ENCODE measurements at places on chromosomes 5 and 9. TPM values are rescaled to one million over a fixed set of nuclear protein-coding genes. Genes with fewer than 3 reads are reported as not detected.
A peak's percentile ranks its signal among the peaks of the same experiment; 100 is the strongest.

KCNIP1 gene
- total RNA-seq = not detected

GRCh38 chr5:117327511-117327910 is 752.9 kb upstream of the SEMA6A start:
- no peak for DNase-seq

QSOX2 gene
- 4.7 TPM for total RNA-seq

- no peak for DNase-seq
These were observed 39.3 kb upstream of the CDH12 start for GRCh38 chr5:22892441-22892840.

PCDHA12 gene
- 0.08 TPM for total RNA-seq

RECK gene
- 2.0 TPM for total RNA-seq

SPINK13 gene
- total RNA-seq = not detected

SLC34A1 gene
- 3.0 TPM for total RNA-seq

- DNase-seq = no peak
These were observed 39.5 kb downstream of the RASGEF1C start for GRCh38 chr5:180169248-180170105.

DNA sequence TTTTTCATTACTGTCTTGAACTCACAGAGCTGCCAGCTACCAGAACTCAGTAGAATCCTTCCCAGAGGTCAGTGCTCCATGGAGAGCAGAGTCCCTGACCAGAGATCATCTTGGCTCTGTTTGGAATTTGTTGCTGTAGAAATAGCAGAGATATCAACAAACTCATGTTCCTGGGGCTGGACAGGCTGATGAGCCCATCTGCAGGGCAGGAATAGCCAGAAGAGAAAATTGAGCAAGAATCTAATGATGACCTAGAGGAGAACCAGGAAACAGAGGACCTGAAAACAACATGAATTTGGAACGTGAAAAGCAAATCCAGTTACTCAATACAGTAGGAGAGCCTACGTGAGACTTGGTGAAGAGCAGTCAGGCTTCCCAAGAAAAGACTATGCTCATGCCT is 437.8 kb downstream of the PLK2 start:
- no peak for DNase-seq

DNA sequence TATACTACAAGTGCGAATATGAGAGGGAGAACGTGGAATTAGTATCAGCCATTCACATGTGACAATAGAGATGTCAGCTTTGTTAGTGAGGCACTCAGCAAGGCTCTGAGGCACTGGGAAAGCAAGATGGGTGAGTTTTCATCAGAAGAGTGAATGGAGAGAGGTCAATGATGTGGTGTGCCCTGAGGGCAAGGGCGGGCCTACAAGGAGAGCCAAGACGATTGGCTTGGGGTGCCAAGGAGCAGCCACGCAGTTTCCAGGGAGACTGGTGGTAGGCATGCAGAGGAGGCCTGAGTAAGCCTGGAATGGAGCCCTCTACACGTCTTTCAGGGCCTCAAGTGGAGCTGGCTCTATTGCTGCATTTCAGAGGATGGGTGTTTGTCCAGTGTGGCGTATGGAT is 24.7 kb downstream of the BTF3 start:
- DNase-seq = no peak

- no peak for DNase-seq
These were observed 26.9 kb downstream of the COL15A1 start for GRCh38 chr9:98970532-98971041.

DNA sequence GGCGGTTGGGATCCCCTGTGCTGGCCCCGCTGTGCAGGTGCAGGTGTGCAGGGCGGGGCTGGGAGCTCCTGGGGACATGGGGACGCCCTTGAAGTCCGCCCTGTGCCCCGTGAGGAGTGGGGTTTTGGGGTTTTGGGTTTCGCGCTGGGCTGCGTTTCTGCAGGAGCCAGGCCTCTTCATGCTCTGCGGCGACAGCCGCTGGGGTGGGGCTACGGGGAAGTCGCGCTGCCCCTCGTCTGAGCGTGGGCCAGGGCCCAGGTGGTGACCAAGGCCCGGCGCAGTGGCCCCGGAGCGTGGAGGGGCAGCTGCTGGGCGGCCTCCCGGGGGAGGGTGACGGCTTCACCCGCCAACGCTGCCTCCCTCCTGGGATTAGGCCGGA is 47.8 kb upstream of the IRX4 start:
- DNase-seq = no peak

- no peak for DNase-seq
These were observed 27.9 kb upstream of the SLC6A3 start for GRCh38 chr5:1472964-1473628.

SLC4A9 gene
- 0.10 TPM for total RNA-seq

- DNase-seq = no peak
These were observed 152.9 kb upstream of the PITX1 start for GRCh38 chr5:135186662-135187522.

- DNase-seq = peak; percentile 8
These were observed 23.1 kb downstream of the FSTL4 start for GRCh38 chr5:133589286-133589685.

- DNase-seq = no peak
These were observed 584.4 kb upstream of the ACO1 start for GRCh38 chr9:31799953-31800609.

- no peak for DNase-seq
These were observed 100.0 kb downstream of the PSD2 start for GRCh38 chr5:139895647-139896046.

- DNase-seq = no peak
These were observed 194.2 kb downstream of the CDK5RAP2 start for GRCh38 chr9:120385606-120386389.

AKNA gene
- 7.3 TPM for total RNA-seq

GRCh38 chr5:39473156-39473775 is 48.5 kb upstream of the DAB2 start:
- no peak for DNase-seq

DNA sequence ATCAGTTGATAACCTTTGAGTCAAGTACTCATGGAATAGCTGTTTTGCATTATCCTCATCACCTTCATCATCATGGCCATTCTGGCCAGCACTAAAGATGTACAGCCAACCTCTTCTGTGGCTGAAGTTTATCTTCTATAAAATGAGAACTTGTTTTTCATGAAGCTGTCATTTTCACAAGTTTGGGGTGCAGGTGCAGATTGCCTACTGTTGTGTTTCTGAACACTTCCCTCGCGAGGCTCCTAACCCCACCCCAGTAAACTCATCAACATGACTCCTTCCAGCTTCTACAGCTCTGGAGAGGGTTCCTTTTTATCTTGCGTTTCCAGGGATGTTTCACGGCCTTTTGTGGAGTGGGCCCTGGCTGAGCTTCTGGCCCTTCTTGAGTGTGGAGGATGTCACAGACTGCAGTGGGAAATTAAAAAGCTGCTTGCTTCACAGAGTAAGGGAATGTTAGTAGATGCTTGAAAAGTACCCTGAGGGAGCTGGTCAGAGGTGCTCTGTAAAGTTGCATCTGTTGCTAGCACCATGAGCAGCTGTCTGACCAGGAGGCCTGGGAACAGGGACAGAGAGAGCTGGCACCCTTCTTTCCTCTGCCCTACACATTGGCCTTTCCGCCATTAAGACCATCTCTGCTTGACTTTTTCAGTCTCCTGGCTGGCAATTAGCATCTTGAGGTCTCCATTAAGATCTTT is 24.9 kb downstream of the SYK start:
- no peak for DNase-seq

- DNase-seq = no peak
These were observed 44.7 kb downstream of the CCL28 start for GRCh38 chr5:43367453-43367852.

SPINK6 gene
- total RNA-seq = not detected

OMD gene
- total RNA-seq = 0.13 TPM

SLC31A1 gene
- 74.9 TPM for total RNA-seq

LCN2 gene
- 2.7 TPM for total RNA-seq

- DNase-seq = no peak
These were observed 2.9 kb downstream of the STK10 start for GRCh38 chr5:172185096-172185461.

- DNase-seq = peak; percentile 95
These were observed 62.5 kb downstream of the NFIB start for GRCh38 chr9:14251154-14252071.

- DNase-seq = no peak
These were observed 318.0 kb upstream of the PUM3 start for GRCh38 chr9:3161912-3162311.

DNA sequence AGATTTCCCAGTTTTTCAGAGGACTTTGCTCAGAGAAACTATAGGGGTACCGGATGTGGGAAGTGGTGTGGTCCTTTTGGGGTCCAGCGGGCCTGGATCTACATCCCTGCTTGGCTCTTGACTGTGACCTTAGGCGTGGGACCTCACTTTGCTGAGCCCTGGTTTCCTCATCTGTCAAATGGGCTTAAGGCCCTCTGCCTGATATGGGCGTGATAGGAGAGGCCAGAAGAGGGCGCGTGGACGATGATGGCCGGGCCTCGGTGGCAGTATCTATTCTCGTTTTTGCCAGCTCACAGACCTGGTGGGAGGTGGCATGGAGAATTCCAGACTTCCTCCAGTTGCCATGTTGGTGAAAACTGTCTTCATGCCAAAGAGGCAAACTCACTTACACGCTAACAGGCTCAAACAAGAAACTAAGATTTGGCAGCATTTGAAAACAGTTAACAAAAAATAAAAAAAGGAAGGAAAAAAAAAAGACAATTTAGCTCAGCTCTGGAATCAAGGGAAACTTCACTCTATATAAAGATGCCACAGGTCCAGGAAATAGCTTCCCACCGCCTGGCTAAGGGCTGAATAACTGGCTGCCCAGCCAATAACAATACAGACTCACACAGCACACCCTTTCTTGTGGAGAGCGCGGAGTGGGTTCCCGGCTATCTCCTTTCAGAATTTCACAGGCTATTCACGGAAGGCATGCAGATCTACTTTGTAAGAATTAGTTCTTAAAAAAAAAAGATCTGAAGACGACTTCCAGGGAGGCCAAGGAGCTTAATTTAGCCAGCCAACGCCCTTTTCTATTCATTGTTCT is 1.7 kb downstream of the SH3PXD2B start:
- DNase-seq = no peak

DNA sequence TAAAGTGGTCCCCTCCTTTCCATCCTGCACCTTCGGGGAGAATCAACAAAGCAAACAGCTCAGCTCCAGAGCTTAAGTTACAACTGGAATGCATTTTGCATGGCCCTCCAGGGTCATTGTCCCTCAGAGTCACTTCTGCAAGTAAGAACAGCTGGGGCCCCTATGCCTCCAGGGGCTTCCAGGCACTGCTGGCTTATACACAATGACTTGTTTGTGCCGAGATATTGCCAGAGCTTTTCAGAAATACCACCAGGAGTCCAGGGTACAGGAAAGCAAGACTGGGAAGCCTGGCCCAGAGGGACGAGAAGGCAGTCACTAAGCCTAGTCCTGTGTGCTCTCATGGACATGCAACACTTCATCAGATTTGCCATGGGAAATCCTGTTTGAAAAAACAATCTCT is 11.3 kb downstream of the FRMD3 start:
- DNase-seq = no peak

- no peak for DNase-seq
These were observed 5.2 kb downstream of the EGR1 start for GRCh38 chr5:138470322-138471051.

DNA sequence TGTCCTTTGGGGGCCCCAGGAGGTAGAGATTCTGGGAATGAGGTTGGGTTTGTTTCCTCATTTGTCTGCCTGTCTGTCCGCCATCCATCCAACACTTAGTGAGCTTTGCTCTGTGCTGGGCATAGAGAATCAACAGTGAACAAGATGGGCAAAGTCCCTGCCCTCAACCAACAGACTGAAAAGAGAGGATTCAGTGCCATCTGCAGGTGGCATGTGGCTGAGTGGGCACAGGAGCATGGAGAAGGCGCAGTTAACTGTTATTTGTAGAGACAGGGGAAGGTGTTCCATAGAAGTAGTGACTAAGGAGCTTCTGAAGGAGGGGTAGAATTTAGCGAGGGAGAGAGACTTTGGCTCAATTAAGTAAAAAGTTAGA is 23.1 kb downstream of the POLR1E start:
- peak; percentile 77 for DNase-seq

Data from left lobe of liver (tissue), 2 donors.